ENCODE measurements at places on chromosomes 7 and 10.

- DNase-seq = no peak
These were observed 29.9 kb downstream of the POLL start for GRCh38 chr10:101558204-101558603.

DNA sequence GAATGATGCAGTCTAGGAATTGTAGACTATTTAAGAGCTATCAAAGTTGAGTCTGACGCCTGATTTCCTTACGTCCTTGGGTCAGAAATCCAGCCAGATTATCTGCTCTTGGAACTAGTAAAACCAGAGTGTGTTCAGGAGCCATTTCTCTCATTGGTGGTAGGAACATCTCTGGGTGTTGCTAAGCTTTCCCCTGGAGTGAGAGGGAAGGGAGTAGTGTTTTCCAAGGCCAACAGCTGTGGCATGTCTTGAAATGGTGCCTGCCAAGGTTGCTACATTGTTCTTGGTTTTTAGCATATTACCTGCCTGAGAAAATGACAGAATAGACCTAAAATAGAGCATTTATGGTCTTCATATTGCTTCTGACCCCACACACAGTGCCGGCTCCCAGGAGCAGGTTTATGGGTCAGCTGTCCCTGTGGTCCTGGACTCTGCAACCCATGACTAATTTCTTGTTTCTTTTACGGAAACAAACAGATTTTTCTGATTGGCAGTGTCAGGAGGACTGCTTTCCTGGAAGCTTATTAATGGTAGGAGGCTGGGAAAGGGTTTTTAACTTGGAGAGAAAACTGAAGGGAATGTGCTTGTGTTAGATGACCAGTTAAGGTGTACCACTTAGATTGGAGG, 17.5 kb downstream of the GBF1 start:
- no peak for DNase-seq

DNA sequence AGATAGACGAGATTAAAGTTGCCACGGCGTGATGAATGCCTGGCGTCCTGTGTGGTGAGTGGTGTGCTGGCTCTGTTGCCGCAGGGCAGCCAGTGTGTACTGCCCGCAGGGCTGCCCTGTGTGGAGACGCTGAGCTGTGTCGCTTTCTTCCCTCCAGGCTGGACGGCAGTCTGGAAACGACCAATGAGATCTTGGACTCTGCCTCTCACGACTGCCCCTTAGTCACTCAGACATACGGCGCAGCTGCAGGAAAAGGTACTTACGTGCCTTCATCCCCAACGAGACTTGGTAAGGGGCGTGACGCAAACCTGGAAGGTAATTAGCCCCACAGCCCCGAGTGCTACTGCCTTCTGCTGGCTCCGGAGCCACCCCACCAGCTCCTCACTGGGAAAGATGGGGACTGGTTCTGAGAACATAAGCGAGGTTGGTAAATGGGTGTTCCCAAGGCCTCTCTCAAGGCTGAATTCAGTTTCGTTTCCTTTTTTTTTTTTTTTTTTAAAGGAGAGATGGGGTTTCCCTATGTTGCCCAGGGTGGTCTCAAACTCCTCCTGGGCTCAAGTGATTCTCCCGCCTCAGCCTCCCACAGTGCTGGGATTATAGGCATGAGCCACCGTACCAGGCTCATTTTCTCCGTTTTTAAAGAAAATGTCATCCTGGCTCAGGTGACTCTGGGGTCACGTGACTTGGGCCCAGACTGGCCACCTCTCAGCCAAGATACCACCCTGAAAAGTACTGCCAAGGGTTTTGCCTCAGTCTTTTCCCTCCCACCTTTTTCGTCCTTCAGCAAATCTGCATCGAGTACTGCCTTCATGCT, 39.6 kb downstream of the WIPI2 start:
- DNase-seq = no peak

DNA sequence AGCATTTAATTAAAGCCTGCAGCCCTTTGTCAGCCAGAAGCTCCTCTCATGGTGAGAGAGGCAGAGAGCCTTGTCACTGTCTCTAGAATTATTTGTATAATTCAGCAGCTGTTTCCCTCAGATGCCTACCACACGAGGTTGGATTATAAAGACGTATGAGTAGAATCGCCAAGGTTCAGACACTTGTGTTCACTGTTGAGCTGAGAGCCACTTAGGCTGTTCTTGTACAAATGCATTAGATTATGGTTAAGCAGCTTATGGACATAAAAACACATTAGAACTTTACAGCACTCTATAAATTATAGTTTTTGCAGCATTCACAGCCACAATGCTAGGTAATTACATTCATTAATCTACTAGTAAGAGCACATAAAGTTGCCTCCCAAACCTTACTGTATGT, 282.6 kb downstream of the AUTS2 start:
- no peak for DNase-seq

DNA sequence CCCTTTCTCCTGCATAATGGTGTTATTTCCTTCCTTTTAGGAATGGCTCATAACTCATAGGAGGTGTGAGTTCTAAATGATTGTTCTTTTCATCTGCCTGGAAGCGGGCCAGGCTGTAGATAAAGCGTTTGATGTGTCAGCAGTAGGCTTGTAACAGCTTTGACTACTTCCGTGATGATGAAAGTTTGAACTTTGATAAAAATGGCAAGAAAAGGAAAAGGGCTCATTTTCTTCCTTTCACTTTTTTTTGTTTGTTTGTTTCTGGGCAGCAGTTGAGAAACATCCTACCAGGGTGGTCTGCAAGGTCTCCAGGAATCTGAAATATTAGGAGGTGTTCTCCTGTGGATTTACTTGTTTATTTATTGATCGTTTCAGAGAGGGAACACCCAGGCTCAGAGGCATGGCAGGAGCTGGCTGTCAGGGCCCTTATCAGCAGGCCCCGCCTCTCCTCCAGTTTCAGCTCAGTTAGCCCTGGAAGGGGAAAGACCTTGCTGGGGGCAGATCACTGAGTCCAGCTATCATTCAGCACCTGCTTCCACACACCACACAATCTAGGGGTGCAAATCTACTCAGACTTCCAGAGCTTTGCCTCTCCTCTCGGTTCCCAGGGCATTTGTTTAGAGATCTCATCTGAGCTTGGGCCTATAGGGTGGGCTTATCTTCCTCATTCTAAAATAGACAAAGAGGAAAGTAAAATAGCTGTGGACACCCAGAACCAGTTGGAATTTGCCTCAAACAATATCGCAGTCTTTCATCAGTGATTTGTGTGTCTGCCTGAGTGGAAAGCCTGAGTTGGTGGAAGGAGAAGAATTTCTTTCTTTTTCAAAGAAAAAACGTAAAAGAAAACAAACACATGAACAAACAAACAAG, 130.9 kb downstream of the BMPER start:
- DNase-seq = peak; percentile 69

All from endodermal cell (in vitro differentiated cells).